ENCODE measurements at places on chromosomes 2 and 18. TPM values are rescaled to one million over a fixed set of nuclear protein-coding genes. Genes with fewer than 3 reads are reported as not detected.

CENPA gene
- 12.3 TPM for total RNA-seq

NFATC1 gene
- total RNA-seq, result 15.7 TPM

CHRNG gene
- not detected for total RNA-seq

APLF gene
- total RNA-seq, result 7.9 TPM

NYAP2 gene
- total RNA-seq, result not detected

TMBIM1 gene
- total RNA-seq, result 139 TPM

DNA sequence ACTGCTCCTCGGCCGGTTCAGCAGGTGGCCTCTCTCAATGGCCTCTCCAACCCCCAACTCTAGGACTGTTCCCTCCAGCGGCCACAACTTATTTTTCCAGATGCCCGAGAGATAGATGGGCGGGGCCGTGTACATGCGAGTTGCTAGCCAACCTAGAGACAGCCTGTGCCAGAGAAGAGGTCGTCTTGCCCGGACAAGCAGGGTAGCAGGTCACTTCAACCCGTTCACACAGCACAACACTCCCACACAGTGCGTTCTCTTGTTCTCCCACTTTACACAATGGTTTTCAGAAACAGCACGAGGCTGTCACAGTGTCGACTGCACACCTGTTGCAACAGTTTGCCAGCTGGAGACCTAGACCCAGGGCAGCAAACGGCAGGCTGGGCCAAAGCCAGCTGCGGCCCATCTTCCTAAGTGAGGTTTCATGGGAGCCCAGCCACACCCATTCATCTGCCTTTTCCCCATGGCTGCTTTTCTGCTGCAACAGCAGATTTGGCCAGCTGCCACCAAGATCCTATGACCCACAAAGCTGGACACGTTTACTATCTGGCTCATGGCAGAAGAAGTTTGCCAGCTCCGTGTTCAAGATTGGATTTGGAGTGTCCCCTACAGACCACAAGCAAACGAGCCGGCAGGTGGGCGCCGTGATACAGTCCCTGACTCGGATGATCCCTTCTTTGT lies 7.3 kb upstream of the PRLH start:
- H3K27ac ChIP-seq, result no peak overlapping the region
- no peaks in the 10 kb centered on the region for H3K27me3 ChIP-seq
- no peaks in the 10 kb centered on the region for H3K4me1 ChIP-seq
- H3K4me3 ChIP-seq, result no peak overlapping the region
- H3K36me3 ChIP-seq, result no peaks in the 10 kb centered on the region

DNA sequence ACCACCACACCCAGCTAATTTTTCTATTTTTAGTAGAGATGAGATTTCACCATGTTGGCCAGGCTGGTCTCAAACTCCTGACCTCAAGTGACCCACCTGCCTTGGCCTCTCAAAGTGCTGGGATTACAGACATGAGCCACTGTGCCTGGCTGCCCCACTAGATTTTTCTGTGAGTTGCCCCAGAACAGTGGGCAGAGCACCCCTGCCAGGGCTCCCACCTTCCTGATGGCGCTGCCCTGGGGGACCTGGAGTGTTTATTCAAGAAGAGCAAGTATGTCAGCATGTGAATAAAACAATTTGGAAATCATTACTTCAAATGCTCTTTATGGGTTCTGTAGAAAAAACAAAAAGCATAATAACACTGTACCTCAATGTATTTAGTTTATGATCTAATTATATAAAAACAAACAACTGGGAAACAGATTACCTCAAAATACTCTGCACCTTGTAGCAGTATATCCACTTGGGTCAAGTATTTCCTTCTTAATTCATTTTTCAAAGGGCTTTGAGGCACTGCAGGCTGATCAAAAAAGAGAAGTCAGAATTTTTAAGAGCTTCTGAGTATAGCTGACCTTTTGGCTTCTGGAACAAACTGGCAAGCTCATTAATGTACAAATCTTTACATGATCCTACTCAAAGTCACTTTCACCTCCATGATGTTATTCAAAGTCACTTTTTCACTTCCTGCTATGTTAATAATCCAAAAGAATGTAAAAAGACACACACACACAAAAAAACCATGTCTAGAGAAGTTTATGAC lies 8.9 kb downstream of the HJURP start:
- no peaks in the 10 kb centered on the region for H3K36me3 ChIP-seq
- no peak overlapping the region for H3K27ac ChIP-seq
- H3K27me3 ChIP-seq, result no peaks in the 10 kb centered on the region

DNA sequence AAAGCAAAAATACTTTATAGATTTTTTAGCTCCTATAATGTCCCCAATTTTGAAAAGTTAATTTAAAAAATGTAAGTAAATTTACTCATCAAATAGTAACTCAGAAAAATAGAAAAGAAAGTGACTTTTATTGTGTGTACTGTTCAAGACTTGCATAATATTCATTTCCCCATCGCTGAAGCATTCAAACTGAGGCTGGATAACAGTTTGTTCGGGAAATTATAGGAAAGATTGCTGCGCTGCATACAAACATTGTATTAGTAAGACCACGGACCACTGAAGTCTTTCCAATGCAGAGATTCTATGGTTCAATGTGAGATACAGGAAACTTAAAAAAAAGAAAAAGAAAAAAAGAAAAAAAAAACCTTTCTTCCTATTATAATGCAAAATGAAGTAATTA lies 10.4 kb downstream of the STK17B start:
- peaks cover 19% of the 10 kb centered on the region for H3K36me3 ChIP-seq
- H3K4me3 ChIP-seq, result no peak overlapping the region
- no peak for DNase-seq
- H3K27ac ChIP-seq, result peak overlapping the region; percentile 16

- no peak overlapping the region for H3K4me3 ChIP-seq
- DNase-seq, result no peak
- H3K4me1 ChIP-seq, result no peaks in the 10 kb centered on the region
- no peaks in the 10 kb centered on the region for H3K36me3 ChIP-seq
Measured at GRCh38 chr2:181764095-181764963, 84.0 kb upstream of the NEUROD1 start.

DNA sequence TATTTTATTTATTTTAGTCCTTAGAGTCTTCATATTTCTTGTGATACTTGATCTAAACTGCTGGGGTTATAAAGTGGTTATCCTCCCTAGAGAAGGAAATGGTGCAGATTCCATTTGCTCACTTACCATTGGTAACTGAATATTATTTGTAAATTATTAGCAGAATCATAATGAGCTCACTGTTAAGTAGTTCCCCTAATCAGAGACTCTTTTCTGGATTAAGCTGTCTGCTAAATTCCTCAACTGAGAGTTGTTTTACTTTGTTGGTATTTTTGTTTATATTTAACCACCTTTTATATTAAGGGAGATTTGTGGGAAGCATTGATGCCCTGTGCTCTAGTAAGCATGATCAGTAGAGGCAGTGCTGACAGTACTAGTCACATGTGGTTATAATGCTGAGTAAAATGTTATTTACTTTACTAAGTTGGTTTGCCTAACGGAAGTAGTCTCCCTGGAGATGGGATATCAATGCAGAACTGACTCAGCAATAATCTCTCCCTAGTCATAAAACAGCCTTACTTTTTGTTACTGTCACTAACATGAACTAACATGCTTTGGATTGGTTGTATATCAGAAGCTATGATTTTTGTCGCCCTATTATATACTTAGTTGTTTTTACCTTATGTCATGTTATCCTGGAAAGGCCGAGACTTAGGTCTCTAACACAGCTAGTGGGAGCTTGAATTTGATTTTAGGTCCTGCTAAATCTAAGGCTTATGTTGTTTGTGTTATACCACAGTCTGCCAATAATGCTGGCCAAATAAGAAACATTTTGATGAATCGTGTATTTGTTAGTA lies 166.7 kb downstream of the MCFD2 start:
- H3K4me3 ChIP-seq, result no peak overlapping the region
- H3K27me3 ChIP-seq, result no peaks in the 10 kb centered on the region
- no peak for DNase-seq
- peak overlapping the region; percentile 17 for H3K27ac ChIP-seq
- H3K36me3 ChIP-seq, result no peaks in the 10 kb centered on the region

DNA sequence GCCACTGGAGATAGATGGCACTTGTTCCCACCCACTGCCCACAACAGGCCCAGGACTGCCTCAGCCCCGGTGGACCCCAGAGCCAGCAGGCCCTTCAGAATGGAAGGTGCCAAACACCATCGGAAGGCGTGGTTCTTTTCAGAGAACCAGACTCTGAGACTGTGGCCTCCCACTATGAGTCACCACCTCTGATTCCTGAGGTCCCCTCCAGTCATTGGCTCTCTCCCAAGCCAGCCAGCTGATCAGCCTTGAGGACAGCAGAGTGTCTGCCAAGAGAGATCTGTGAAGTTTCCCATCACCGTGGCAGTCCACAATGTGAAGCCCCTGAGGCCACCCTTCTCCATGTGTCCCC lies 10.4 kb upstream of the MAP3K2 start:
- no peak overlapping the region for H3K27ac ChIP-seq
- no peaks in the 10 kb centered on the region for H3K27me3 ChIP-seq
- H3K4me3 ChIP-seq, result no peak overlapping the region
- peaks cover 5% of the 10 kb centered on the region for H3K4me1 ChIP-seq

GRCh38 chr2:206378835-206379234 lies 64.5 kb upstream of the ADAM23 start:
- no peak overlapping the region for H3K27ac ChIP-seq
- no peak for DNase-seq
- H3K4me3 ChIP-seq, result no peak overlapping the region
- H3K4me1 ChIP-seq, result no peaks in the 10 kb centered on the region

GRCh38 chr2:156517419-156517818 lies 81.2 kb downstream of the GPD2 start:
- H3K36me3 ChIP-seq, result peaks cover 4% of the 10 kb centered on the region
- no peak overlapping the region for H3K4me3 ChIP-seq
- no peaks in the 10 kb centered on the region for H3K4me1 ChIP-seq
- no peak for DNase-seq
- no peaks in the 10 kb centered on the region for H3K27me3 ChIP-seq

GRCh38 chr18:72187956-72188355 lies 356.2 kb downstream of the CBLN2 start:
- H3K4me1 ChIP-seq, result no peaks in the 10 kb centered on the region
- DNase-seq, result no peak
- no peaks in the 10 kb centered on the region for H3K36me3 ChIP-seq
- H3K27ac ChIP-seq, result no peak overlapping the region
- no peak overlapping the region for H3K4me3 ChIP-seq

DNA sequence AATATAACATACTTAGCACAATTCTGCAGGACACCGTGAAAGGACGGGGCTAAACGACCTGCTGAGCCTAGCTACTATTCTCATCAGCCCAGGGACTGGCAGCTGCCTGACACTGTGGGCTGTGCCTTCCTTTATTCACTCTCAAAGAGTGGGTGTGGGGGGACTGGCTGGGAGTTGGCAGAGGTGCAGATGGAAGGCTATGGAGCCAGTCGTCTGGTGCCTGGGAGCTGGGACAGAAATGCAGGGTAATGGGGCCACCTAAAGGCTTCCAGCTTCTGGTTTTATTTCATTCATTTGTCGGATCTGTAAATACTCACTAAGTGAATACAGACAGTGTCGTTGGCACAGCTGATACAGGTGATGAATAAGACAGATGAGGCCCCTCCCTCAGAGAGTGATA lies 56.0 kb upstream of the NFU1 start:
- DNase-seq, result no peak
- peaks cover 22% of the 10 kb centered on the region for H3K4me1 ChIP-seq
- no peaks in the 10 kb centered on the region for H3K36me3 ChIP-seq
- H3K4me3 ChIP-seq, result no peak overlapping the region
- H3K27ac ChIP-seq, result no peak overlapping the region
- H3K27me3 ChIP-seq, result no peaks in the 10 kb centered on the region
